Thoracic aorta (tissue), 2 donors: ENCODE measurements at places on chromosomes 3 and 15. TPM values are rescaled to one million over a fixed set of nuclear protein-coding genes. Genes with fewer than 3 reads are reported as not detected.
A peak's percentile ranks its signal among the peaks of the same experiment; 100 is the strongest.

- no peak for DNase-seq
Observed at GRCh38 chr3:58609990-58610389, 32.8 kb upstream of the FAM107A start.

DNA sequence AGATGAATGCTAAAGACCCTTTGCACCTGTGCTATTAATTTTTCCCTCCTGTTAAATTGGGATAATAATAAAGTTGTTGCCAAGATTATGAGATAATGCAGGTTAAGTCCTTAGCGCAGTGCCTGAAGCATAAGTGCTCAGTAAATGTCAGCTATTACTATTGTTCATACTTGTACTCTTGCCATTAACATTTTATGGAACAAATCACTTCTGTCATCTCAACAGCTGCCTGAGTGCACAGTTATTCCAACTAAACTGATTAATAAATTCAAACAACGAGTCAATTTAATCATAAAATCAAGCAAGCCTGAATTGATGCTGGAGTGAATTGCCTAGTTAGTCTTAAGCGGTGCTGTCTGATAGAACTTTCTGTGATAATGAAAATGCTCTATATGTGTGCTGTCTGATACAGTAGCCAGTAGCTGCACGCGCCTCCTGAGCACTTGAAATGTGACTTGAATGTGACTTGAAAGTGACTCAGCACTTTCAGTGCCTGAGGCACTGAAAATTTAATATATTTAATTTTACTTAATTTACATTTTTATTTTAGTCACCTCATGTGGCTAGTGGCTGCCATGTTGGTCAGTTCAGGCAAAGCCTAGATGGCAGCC, 198.7 kb upstream of the PFN2 start:
- no peak for DNase-seq

DNA sequence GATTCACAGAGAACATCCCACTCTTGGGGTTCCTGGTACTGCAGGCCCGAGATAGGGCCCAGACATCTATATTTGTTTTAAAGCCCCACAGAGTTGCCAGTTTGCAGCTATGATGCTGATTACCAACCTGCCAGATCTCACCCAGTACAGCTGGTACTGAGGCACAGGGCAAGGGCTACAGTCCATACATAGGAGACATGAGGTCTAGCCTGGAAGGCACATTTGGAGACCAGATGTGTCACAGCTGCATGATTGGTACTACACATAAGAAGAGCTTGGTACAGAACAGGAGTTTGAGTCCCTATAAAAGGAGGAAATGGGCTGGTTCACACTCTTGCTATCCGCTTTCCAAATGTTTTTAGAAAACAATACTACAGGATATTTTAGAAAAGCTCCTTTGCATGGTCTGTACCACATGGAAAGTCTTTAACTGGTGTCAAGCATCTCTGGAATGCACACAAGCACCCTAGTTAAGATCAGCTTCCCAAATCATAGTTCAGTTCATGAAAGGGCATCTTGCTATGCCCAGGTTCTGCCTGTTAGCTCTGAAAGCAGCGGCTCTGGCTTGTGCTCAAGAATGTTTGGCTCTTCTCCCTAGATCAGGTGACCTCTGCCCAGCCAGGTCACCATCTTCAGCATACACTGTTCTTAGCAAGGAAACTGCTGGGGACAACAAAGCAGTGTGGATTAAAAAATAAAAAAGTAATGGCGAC, 20.6 kb downstream of the MTMR14 start:
- DNase-seq: no peak

- peak; percentile 45 for DNase-seq
Observed at GRCh38 chr3:52090131-52090932, 34.0 kb upstream of the DUSP7 start.

GRCh38 chr15:41891226-41891625, 2.6 kb downstream of the SPTBN5 start:
- DNase-seq: no peak

GRCh38 chr3:185250247-185250646, 3.6 kb downstream of the EHHADH start:
- DNase-seq: no peak

DNA sequence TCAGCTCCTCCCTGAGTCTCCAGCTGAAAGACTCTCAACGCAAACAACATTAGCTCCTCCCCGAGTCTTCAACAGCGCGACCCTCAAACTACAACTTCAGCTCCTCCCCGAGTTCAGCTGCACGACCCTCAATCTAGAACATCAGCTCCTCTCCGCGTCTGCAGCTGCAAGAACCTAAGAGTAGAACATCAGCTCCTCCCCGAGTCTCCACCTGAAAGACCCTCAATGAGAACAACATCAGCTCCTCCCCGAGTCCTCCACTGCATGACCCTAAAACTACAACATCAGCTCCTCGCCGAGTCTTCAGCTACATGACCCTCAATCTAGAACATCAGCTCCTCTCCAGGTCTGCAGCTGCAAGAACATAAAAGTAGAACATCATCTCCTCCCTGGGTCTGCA, 78.3 kb downstream of the TFRC start:
- no peak for DNase-seq

GRCh38 chr3:191105418-191105817, 93.6 kb upstream of the OSTN start:
- no peak for DNase-seq

DNA sequence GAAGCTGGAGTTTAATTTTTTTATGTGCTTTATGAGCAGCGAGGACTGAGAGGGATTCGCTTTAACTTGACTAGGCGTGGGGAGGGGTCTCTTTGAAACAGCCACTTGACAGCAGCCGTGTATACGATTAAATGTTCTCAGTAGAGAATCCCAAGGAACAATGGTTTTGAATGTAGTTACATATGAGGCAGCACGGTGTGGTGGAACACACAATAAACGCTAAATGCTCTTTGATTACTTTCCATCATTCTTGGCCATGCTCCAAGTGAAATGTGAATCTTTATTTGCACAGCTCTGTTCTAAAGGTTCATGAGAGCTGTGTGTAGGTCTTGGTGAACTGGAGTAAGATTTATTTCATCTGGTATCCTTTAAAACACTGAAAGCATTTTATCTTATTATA, 251.4 kb upstream of the TGFBR2 start:
- no peak for DNase-seq

GRCh38 chr3:102415553-102415952, 19.3 kb upstream of the ZPLD1 start:
- DNase-seq: no peak

- no peak for DNase-seq
Observed at GRCh38 chr3:122294359-122294758, 30.7 kb upstream of the CSTA start.

DNA sequence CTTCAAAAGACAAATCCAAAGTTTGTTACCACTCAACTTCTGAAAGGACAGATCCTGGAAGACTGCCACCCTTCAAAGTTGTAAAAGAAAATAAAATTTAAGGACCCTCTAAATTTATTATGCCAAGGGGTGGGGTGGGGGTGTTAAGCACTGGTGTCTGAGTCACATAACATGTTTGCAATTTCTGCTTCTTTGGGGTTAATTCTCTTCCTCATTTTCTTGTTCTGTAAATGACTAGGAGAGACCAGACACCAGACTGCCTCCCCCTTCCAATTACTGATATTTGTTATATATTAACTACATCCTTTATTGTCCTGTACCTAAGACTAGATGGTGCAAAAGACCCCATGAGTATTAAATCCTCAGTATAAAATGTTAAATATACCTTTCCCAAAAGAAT, 242.8 kb downstream of the ZNF385D start:
- DNase-seq: no peak

- DNase-seq: no peak
Observed at GRCh38 chr15:44782516-44782915, 46.2 kb downstream of the TRIM69 start.

DNA sequence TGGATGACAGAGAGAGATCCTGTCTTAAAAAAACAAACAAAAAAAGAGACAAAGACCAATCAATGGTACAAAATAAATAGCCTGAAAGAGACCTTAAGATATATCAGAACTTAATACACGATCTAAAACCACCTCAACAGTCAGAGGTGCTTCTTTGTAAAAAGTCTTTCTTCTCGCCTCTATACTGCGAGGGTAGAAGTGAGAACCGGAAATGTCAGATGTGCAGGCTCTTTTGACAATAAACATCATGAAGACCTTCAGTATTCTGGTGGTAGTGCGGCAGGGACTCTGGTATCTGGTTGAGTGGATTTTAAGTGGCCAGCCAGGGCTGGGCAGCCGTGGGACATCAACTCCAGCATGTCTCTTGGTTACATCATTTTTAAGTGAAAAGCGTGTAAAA, 30.0 kb downstream of the RUBCN start:
- DNase-seq: no peak

DNA sequence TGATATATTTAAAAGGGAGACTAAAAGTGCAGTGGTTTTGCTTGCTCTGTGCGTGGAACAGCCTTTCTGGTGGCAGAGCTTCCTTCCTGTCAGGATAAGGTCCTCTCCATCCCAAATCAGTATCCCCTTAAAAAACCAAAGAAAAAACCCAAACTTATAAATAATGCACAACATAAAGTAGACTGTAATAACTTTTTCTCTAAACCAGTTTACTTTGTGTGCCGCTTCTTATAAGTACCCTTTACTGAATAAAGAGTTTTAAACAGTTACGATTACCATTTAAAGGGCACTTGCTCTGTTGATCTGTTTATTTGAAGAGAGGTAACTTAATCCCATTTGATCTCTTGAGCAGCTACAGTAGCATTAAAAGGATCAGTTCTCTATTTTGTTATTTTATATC, 2.5 kb downstream of the PIK3CA start:
- DNase-seq: no peak

DNA sequence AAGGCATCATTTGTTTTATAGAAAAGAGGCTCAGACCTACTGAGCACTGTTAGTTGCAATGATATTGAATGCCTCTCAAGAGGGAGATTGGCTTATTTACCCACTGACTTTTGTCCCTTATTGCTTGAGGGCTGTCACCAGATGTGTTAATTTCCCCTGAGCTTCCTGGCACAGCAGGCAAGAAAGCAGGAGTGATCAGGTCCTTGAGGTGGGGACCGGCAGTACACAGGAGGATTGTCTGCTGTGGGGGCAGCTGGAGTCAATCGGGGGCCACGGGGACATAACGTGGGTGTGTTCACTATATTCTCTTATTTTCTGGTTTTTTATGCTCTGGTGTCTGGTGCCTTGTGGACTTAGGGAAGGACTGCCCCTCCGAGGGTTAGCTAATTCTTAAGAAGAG, 44.6 kb downstream of the GASK1A start:
- no peak for DNase-seq

GRCh38 chr3:58321791-58322190, 10.9 kb upstream of the PXK start:
- DNase-seq: no peak

RETNLB gene
- not detected for total RNA-seq

SPESP1 gene
- 3.3 TPM for total RNA-seq

DNAH1 gene
- 14.6 TPM for total RNA-seq

CACNA1D gene
- 1.5 TPM for total RNA-seq

MYLK gene
- total RNA-seq: 483 TPM
